Stimulated activated CD8-positive, alpha-beta memory T cell treated with anti-CD3 and anti-CD28 coated beads, Interleukin-15, amount 100 ng/mL, for 24 hours (primary cell): ENCODE measurements at places on chromosomes 5 and 9.

DNA sequence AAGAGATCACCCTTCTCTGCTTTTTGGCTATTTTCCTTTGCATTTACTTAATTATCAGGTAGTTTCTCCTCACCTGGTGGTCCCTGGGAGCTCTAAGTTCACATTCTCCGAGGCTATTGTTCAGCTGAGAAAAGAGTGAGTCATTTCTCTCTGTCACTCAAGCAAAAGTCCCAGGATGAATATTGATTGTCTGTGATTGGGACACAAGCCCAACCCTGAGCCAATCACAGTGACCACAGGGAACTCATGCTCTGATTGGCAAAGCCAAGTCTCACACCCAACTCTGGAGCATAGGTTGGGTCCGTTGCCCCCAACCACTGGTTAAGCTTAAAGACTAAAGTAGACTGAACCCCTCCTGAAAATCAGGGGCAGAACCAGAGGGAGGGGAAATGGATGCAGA, 27.8 kb upstream of the FAT2 start:
- DNase-seq: no peak

- DNase-seq: no peak
Observed at GRCh38 chr5:141957367-141957996, 520 bp downstream of the PCDH12 start.

- no peak for DNase-seq
Observed at GRCh38 chr5:14406554-14406849, 175.1 kb upstream of the OTULINL start.

- no peak for DNase-seq
Observed at GRCh38 chr5:172008689-172009141, 2.3 kb upstream of the FBXW11 start.

DNA sequence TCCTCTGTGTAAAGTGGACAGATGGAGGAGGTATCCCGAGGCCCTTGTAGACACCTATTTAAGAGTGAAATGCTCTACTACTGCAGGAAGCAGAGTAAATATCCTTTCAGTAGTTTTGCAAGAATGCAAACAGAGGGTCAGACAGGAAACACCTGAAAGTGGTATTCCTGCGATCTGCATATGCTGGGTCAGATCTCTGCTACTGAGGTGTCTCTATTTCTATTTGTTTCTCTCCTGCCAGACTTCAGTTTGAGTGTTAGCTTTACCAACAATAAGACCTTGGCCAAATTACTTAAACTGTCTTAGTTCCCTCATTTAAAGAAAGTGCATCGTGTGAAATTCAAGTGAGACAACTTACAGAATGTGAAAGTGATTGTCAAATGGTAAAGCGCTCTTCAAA, 47.6 kb downstream of the JAKMIP2 start:
- DNase-seq: no peak

GRCh38 chr5:59665086-59665831, 228.3 kb downstream of the PDE4D start:
- no peak for DNase-seq

DNA sequence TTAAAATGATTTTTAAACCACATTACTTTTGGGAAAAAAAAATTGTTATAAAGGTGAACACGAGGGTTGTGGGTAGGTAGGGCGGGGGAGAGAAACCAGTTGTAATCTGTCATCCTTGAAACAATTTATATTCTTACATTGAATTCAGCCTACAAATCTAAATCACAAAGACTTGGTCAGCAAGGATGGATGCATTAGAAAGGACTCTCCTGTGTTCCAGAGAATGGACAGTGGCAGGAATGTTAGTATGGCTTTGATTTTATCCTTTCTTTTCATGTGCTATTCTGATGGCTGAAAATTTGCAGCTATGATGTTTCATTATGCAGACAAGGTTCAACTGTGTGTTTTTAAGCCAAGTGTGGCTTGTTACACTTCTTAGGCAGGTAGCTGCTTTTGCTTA, 234.7 kb downstream of the SLF1 start:
- no peak for DNase-seq

DNA sequence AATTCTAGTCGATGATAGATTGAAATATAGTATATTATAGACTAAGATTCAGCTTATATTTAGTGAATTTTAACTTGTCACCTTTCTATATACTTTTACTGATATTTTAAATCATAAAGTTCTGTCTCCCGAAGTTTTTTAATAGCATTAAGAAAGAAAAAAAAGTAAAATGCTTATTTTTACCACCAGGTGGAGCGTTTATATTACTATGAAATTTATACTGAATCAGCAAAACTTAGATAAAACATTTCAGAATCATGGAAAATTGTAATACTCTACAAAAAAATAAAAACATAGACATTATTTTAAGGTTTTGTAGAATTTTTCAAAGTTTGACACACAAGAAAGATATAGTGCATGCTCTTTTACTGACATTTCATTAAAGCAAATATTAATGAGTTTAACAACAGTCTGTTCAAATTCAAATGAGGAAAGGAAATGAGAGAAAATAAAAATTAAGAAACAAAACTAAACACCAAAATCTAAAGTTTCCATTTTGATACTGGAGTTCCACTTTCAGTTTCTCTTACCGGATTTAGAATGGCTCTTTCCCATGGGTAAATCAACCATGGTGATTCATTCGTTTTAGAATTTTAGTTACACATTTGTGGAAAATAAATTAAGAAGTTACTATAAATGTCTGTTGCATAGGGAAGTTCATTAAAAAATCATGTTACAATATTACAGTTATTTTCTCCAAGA, 1035.3 kb downstream of the CDH12 start:
- DNase-seq: no peak
